ENCODE measurements at places on chromosomes 4 and X.
A peak's percentile ranks its signal among the peaks of the same experiment; 100 is the strongest.

DNA sequence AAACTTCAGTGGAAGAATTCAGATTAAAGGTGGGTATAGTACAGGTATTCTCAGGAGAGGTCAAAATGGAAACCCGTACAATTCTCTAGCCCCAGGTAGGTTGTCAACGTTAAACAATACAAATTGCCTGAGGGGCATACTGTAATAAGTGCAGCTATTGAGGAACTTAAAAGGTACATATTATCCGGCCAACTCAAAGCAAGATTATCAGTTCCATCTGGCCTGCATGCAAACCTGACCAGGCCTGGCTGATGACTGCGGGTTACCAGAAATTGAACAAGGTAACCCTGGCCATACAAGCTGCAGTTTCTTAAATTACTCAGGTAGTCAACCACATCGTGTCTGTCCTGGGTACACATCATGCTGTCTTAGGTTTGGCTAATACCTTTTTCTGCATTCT is 12.3 kb upstream of the ZNF630 start:
- no peak for DNase-seq

- no peak for DNase-seq
Observed at GRCh38 chr4:74377714-74378113, 12.8 kb downstream of the EREG start.

- no peak for DNase-seq
Observed at GRCh38 chr4:5869966-5870619, 22.8 kb downstream of the CRMP1 start.

- no peak for DNase-seq
Observed at GRCh38 chrX:136256026-136256425, 4.8 kb upstream of the MAP7D3 start.

- no peak for DNase-seq
Observed at GRCh38 chr4:114659386-114660008, 60.9 kb downstream of the UGT8 start.

DNA sequence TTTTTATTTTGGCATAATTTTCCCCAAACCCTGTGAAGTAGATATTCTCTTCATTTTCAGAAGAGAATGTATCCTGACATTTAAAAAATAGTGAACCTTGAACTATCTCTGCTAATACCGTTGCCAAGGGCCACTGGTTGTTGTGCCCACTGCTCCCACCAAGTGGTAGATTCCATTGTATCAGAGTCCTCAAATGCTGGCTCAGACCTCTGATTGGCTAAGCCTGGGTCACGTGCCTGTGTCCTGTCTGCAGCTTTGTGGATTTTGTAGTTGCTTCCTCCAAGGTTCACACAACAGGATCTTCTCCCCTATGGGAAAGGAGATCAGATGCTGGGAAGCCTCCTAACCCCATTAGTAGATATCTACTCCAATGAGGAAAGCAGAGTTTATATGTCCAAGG is 104.8 kb upstream of the CASK start:
- DNase-seq: no peak

DNA sequence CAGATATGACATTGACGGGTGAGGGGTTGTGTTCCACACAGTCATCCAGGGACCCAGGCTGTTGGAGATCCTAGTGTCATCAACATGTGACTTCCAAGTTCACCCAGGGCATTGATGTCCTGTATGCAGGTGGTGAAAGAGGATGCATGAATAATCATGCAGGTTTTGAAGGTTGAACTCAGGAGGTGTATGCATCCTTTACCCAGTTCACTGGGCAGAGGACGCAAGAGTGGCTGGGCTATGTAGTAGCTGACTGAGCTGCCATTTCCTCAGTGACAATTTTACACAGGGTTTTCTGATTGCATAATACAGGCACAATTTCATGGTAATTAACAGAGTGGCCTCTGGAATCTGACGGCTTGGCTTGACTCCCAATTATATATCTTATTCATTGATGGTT is 323.0 kb downstream of the HS3ST1 start:
- DNase-seq: no peak

DNA sequence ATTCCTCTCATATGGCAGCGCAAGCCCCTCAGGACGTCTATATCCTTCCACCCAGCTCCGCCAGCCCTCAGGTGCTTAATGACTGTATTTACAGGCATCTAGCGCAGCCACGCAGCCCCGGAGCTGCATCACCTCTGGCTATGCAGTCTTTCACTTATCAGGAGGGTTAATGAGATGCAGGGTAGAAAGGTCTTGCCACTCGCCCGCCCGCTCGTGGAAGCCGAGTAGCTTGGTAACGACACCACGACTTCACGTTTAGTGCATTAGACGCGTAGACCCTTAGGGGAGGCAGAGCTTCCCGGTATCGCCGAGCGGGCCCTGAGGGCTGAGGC is 1.5 kb upstream of the SLC16A2 start:
- no peak for DNase-seq

DNA sequence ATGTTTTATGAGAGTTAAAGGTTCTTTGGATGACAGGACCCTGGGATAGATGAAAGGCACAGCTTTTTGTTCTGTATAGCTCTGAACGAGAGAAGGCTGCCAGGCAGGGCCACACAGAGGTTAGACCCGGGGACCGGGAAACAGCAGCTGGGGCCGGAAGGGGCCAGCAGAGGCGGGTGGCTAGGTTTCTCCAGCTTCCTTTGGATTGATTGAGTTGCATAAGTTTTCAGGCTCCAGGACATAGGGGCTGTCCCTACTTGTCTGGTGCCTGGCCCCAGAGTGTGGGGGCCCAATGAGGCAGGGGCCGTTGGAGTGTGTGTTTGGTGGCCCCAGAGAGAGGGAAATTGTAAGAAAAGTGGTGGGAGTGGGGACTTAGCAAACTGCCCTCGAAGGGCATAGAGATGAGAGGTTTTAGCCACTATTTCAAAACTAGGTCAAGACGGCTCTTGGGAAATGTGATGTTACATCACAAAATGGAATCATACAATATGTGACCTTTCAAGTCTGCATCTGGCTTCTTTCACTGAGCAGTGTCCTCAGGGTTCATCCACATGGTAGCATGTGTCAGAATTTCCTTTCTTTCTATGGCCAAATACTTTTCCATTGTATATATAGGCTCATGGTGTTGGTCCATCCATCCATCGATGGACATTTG is 3.7 kb downstream of the ZFP92 start:
- peak; percentile 38 for DNase-seq

- no peak for DNase-seq
Observed at GRCh38 chrX:103517246-103517645, 2.0 kb downstream of the RAB40A start.

DNA sequence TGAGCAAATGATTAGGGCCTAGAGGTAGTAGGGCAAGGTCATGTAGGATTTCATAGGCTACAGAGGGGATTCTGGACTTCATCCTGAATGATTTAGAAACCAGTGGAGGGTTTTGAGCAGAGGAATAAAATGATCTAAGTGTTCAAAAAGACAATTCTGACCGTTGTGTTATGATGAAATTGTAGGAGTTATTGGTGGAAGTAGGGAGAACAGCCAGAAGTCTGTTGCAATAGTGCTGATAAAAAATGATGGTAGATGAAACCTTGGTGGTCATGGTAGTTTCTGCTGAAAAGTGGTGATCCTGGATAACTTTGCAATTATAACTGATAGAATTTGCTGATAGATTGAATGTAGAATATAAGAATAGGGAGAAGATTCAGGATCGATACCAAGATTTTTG is 60.2 kb downstream of the MID1IP1 start:
- no peak for DNase-seq

GRCh38 chr4:129093191-129093920 is at the start of gene SCLT1:
Gene SCLT1, minus strand, starts transcription at chr4:129093539. Its CDS starts 436 bp downstream, at chr4:129093103.
- peak; percentile 100 for DNase-seq
